ENCODE measurements at places on chromosomes 6 and 20.

- DNase-seq: no peak
Measured at GRCh38 chr20:7967199-7967844, 27.1 kb upstream of the HAO1 start.

DNA sequence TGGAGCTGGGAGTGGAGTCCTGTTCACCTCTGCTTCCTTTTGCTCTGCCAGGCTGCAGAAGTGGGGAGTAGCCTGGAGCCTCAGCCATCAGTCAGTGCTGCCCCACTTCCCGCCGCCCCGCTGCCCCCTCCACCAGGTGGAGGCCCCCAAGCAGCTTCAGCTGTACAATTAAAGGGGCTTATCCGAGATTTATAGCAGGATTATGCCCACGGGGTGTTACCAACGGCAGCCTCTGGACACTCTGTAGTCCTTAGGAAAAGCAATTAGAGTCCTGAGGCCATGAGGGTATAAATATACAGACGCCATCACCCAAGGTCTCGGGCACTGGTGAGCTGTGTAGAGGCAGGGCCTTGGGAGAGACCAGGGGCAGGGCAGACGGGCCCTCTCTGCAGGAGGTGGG, 55.4 kb downstream of the GRM4 start:
- no peak for DNase-seq

DNA sequence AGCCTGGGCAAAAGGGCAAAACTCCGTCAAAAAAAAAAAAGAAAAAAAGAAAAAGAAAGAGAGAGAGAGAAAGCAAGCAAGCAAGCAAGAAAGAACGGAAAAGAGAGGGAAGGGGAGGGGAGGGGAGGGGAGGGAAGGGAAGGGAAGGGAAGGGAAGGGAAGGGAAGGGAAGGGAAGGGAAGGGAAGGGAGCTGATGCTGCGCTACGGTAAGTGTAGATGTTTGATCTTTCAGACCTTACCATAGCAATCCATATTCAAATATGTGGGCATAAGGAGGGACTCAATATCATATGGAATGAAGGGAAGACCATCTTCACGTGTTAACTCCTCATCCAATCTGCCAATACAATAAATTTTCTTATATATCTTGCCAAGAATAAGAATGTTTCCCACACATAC, 11.9 kb downstream of the DPPA5 start:
- DNase-seq: no peak

- no peak for DNase-seq
Measured at GRCh38 chr6:3250231-3250675, 8.5 kb upstream of the PSMG4 start.
